Naive thymus-derived CD4-positive, alpha-beta T cell (primary cell): ENCODE measurements at places on chromosomes 6 and 20. TPM values are rescaled to one million over a fixed set of nuclear protein-coding genes. Genes with fewer than 3 reads are reported as not detected.

The PRSS16 gene
- 0.40 TPM for total RNA-seq

DNA sequence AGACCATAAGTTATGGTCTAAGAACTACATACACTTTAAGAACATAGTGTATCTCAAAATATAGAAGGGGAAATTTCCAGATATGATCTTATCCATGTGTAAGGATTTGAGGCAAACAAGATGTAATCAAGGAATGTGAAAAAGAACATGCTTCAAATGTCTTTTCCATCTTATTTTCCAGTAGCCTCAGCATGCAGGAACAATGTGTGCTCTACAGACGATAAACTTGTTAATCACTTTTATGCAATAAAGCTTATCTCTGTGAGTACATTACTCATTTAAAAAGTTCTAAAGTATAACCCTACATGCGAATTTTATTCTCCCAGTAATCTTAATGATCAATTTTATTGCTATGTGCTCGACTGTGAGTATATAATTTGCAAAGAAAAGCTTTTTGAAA is 185.2 kb downstream of the ALDH8A1 start:
- H3K4me3 ChIP-seq = no peak overlapping the region
- H3K4me1 ChIP-seq = no peaks in the 10 kb centered on the region
- H3K27ac ChIP-seq = no peak overlapping the region
- no peak for DNase-seq
- H3K36me3 ChIP-seq = no peaks in the 10 kb centered on the region

GRCh38 chr6:145904391-145904790 is 59.8 kb downstream of the SHPRH start:
- no peak overlapping the region for H3K27ac ChIP-seq
- no peaks in the 10 kb centered on the region for H3K4me1 ChIP-seq
- peaks cover 9% of the 10 kb centered on the region for H3K36me3 ChIP-seq
- H3K4me3 ChIP-seq = no peak overlapping the region
- no peaks in the 10 kb centered on the region for H3K27me3 ChIP-seq
- no peak for DNase-seq

GRCh38 chr20:5657190-5657875 is 92.9 kb upstream of the SHLD1 start:
- peaks cover 20% of the 10 kb centered on the region for H3K4me1 ChIP-seq
- H3K36me3 ChIP-seq = no peaks in the 10 kb centered on the region
- no peak overlapping the region for H3K4me3 ChIP-seq
- H3K27ac ChIP-seq = no peak overlapping the region
- H3K27me3 ChIP-seq = no peaks in the 10 kb centered on the region

GRCh38 chr20:11852811-11853210 is 64.9 kb upstream of the BTBD3 start:
- no peaks in the 10 kb centered on the region for H3K4me1 ChIP-seq
- DNase-seq = no peak
- H3K27ac ChIP-seq = no peak overlapping the region
- H3K4me3 ChIP-seq = no peak overlapping the region
- no peaks in the 10 kb centered on the region for H3K27me3 ChIP-seq
- no peaks in the 10 kb centered on the region for H3K36me3 ChIP-seq

DNA sequence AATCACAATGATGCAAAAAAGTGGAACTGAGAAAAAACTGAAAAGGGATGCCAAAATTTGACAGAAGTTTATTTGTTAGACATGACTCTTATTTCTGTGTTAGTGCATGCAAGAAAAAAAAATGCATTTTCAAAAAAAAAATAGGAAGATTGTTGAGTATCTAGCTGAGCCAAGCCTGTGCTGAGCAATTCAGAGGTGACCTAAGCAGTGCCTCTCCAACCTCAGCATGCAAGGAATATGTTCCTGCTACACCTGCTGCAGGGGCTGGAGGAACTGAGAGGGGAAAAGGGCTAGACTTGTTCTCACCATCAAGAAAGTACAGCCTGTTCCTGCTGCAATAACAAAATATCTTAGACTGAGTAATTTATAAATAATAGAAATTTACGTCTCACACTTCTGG is 24.0 kb downstream of the BPIFA2 start:
- no peak overlapping the region for H3K4me3 ChIP-seq
- H3K4me1 ChIP-seq = no peaks in the 10 kb centered on the region
- DNase-seq = no peak
- H3K27ac ChIP-seq = no peak overlapping the region
- H3K36me3 ChIP-seq = no peaks in the 10 kb centered on the region
